ENCODE measurements at places on chromosomes 4 and X.

- no peak for DNase-seq
Observed at GRCh38 chr4:112083587-112084347, 61.5 kb upstream of the FAM241A start.

- no peak for DNase-seq
Observed at GRCh38 chr4:338759-339097, 1.1 kb downstream of the ZNF141 start.

- DNase-seq = no peak
Observed at GRCh38 chr4:9611101-9611500, 166.9 kb downstream of the DEFB131A start.

DNA sequence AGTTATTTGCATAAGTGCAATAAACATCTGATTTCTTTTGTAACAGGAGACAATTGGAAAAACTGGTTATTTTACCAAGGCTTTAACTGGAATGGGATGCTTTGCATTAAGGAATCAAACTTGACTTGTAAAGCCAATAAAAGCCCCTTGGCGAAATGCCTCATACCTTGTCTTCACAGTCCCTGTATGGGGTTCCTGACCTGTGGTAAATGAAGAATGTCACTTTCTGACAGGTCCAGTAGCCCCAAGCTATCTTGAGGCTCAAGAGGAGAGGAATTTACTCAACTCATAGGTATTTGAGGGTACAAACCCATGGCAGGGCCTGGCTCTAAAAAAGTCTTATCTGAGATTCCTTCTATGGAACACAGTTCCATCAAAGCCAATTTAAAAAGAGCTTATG, 78.0 kb downstream of the ACOX3 start:
- no peak for DNase-seq

DNA sequence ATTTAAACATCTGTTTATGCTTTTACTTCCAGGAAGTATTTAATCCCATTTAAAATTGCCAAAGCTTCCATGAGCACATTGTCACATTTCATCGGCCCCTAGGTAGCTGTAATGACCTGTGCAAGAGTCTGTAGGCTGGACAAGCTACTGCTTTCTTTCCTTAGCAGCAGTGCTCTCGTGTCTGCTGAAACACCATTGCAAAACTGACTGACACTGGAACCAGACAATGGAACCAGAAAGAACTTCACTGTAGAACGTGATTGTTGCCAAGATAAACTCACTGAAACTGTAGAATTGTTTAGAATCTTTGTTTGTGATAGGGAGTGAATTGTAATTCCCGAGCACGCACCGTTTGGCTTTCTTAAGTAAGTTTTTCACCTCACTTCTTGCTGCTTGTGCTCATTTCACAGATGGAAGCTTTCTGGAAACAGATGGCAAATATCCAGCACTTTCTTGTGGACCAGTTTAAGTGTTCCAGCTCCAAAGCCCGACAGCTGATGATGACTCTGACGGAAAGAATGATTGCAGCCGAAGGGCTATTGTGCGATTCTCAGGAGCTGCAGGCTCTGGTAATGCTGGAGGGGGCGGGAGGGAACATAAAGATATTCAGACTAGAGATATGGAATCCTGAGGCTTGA, 36.9 kb downstream of the EVC start:
- DNase-seq = peak; percentile 95

DNA sequence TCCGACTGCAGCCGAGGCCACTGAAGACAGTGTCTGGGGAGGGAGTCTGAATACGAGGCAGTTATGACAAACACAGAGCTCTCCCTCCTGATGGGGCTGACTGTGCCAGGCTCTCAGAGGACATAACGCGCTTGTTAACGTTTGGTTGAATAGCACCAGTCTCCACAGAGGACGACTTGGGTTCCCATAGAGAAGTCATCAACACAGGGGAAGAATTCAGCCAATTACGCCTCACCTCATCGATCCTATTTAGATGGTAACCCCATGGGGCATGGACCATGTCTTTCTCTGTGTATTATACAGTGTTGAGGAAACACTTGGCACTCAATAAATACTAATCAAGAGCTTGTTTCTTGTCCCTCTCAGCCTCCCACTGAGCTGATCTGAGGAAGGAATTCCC, 642.6 kb upstream of the LCORL start:
- DNase-seq = no peak

GRCh38 chr4:37066159-37066558, 178.4 kb upstream of the NWD2 start:
- DNase-seq = no peak
